Lung (tissue), 17 donors: ENCODE measurements at places on chromosomes 7 and 10. TPM values are rescaled to one million over a fixed set of nuclear protein-coding genes. Genes with fewer than 3 reads are reported as not detected.

- no peak overlapping the region for H3K27ac ChIP-seq
- no peaks in the 10 kb centered on the region for H3K36me3 ChIP-seq
- H3K4me1 ChIP-seq = peaks cover 34% of the 10 kb centered on the region
Measured at GRCh38 chr10:91536111-91536510, 96.8 kb downstream of the PPP1R3C start.

DNA sequence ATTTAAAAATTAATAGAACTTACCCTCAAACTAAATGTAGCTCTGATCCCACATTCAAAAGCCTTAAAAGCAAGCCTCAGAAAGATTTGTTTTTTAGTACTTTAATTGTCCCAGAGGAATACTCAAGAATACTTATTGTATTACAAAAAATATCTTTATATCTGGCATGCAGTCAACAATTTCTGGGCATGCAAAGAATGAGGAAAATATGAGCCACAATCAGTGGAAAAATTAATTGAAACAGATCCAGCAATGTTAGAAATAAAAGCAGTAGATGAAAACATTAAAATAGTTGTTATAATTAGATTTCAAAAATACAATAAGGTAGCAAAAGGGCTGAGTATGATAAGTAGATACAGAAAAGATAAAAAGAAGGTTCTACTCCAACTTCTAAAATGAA is 154.7 kb downstream of the PON1 start:
- H3K27ac ChIP-seq = no peak overlapping the region
- H3K36me3 ChIP-seq = no peaks in the 10 kb centered on the region
- no peak overlapping the region for H3K4me3 ChIP-seq
- peak; percentile 15 for DNase-seq
- no peaks in the 10 kb centered on the region for H3K27me3 ChIP-seq

GRCh38 chr10:44994752-44995530 is 5.8 kb upstream of the ZNF22 start:
- H3K36me3 ChIP-seq = peaks cover 2% of the 10 kb centered on the region
- H3K4me1 ChIP-seq = peaks cover 18% of the 10 kb centered on the region
- DNase-seq = no peak
- H3K4me3 ChIP-seq = no peak overlapping the region
- H3K27me3 ChIP-seq = no peaks in the 10 kb centered on the region

DNA sequence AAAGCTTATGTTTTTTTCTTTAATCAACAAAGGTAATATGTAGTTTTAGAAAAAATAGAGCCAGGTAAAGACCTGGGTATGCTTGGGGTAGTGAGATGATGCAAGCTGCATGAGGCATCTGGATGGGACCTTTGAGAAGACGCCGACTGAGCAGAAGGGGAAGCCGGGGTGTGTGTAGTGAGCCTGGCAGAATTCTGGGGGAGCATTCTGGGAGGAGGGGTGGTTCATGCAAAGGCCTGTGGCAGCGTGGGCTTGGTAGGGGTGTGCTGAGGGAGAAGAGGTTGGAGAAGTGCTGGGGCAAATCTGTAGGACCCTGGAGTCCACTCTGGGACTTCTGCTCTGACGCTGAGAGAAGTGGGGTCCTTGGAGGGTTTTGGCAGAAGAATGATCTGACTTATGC is 33.9 kb upstream of the SHH start:
- H3K4me3 ChIP-seq = no peak overlapping the region
- no peaks in the 10 kb centered on the region for H3K4me1 ChIP-seq
- DNase-seq = no peak

DNA sequence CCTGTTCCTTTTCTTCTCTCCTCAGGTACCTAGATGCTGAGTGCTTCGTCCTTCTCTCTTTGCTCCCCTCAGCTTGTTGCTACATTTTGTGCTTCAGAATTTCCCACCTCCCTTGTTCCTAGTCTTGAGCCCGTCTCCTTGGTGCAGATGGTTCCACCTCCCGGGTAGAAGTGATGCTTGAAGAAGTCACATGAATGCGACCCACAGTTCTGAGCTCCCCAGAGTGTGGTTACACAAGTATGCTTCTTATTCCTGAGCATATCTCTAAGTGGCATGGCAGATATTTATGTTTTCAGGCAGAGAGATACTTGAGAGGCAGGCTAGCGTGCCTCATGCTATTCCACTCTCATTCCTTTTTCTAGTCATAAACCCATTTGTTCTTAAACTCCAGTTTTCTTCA is 34.0 kb downstream of the INPP5F start:
- peak overlapping the region; percentile 37 for H3K27ac ChIP-seq
- no peaks in the 10 kb centered on the region for H3K4me1 ChIP-seq
- no peak overlapping the region for H3K4me3 ChIP-seq
- peak; percentile 49 for DNase-seq
- no peaks in the 10 kb centered on the region for H3K36me3 ChIP-seq
- no peaks in the 10 kb centered on the region for H3K27me3 ChIP-seq

DNA sequence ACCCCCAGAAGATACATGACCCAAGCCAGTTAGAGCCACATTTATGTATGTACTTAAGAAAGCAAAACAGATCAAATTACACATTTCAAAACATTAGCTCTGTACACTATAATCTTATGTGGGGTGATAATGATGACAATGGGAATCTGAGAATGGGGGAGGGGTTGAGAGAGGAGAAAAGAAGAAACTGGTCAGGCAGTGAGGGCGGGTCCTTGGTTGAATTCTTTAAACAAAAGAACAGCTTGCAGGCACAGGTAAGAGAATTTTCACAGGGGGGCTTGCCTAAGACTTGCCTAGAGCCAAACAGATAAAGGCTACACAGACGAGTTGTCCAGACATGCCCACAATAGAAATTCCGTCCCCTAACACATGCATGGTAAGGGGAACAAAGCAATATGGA is 76.8 kb upstream of the PTER start:
- peaks cover 2% of the 10 kb centered on the region for H3K27me3 ChIP-seq
- no peaks in the 10 kb centered on the region for H3K36me3 ChIP-seq
- no peaks in the 10 kb centered on the region for H3K4me1 ChIP-seq
- DNase-seq = no peak

DNA sequence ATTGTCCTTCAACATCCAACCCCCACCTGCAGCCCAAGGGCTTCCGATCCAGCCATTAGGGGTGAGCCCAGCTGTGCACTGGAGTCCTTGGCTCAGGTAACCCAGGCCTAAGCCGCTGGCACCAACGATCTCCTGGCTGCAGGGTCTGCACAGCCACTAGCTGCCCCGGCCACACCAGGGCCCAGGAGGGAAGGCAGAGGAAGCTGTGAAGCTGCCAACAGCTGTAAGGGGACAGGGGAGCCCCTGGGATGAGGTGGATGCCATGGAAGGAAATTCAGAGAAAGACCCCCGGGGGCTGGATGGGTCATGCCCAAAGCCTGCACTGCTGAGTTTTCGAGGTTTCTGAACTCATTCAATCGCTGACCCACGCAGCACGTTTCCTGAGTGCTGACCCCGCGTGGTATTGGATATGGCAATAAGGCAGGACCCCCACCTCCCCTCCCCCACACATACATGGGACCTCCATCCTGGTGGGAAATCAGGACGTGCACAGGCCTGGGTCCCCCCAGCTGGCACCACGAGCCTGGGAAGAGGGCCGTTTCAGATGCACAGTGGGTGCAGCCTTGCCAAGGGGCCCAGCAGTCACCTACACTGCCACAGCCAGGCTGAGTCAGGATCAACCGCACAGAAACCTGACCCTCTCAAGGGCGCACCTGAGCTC is 170.3 kb downstream of the DIP2C start:
- DNase-seq = no peak
- no peak overlapping the region for H3K4me3 ChIP-seq
- no peaks in the 10 kb centered on the region for H3K27me3 ChIP-seq

DNA sequence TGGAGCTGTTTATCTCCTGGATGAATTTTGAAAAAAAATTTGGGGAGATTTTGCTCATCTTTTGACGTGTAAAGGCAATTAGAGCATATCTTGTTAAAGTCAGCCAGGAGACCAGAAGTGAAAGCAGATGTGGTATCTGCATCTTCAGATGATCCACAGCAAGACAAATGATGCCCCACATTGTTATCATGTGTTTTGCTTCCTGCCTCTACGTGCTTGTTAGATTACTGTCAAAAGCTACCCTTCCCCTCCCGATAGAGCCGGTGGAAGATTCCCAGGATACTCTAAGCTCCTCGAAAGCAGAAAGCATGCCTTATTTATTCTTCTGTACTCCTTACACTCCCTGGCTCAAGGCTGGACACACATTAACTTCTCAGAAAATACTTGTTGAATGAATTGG is 12.9 kb downstream of the COL17A1 start:
- no peak overlapping the region for H3K4me3 ChIP-seq
- H3K4me1 ChIP-seq = no peaks in the 10 kb centered on the region
- no peaks in the 10 kb centered on the region for H3K27me3 ChIP-seq

- no peak for DNase-seq
- no peaks in the 10 kb centered on the region for H3K27me3 ChIP-seq
- H3K27ac ChIP-seq = no peak overlapping the region
- H3K4me1 ChIP-seq = no peaks in the 10 kb centered on the region
- H3K36me3 ChIP-seq = no peaks in the 10 kb centered on the region
Measured at GRCh38 chr7:641269-641671, 85.2 kb upstream of the DNAAF5 start.

- H3K4me1 ChIP-seq = peaks cover 3% of the 10 kb centered on the region
- no peak overlapping the region for H3K27ac ChIP-seq
- no peak for DNase-seq
- H3K4me3 ChIP-seq = no peak overlapping the region
Measured at GRCh38 chr7:28575241-28575643, 162.9 kb downstream of the CREB5 start.

GRCh38 chr7:36937754-36938563 is 213.7 kb upstream of the AOAH start:
- H3K4me3 ChIP-seq = no peak overlapping the region
- H3K36me3 ChIP-seq = no peaks in the 10 kb centered on the region
- no peaks in the 10 kb centered on the region for H3K4me1 ChIP-seq

DNA sequence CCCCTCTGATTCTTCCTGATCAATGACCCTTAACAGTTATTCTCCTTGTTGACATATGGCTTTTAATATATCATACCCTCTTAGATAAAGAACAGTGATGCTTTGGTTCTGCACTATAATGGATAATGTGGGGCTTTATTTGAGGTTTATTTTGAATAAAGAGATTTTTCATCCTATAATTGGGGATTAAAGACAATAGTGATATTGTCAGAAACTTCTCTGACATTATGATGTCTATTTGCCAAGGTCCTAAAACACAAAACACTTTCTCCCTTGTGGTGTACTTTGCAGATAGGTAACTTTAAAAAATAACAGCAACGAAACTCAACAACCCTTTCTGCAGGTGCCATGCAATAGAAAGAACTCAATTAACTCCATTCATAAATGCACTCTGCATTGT is 243.6 kb upstream of the RHOBTB1 start:
- DNase-seq = no peak
- H3K27ac ChIP-seq = no peak overlapping the region
- H3K4me3 ChIP-seq = no peak overlapping the region
- no peaks in the 10 kb centered on the region for H3K27me3 ChIP-seq

DNA sequence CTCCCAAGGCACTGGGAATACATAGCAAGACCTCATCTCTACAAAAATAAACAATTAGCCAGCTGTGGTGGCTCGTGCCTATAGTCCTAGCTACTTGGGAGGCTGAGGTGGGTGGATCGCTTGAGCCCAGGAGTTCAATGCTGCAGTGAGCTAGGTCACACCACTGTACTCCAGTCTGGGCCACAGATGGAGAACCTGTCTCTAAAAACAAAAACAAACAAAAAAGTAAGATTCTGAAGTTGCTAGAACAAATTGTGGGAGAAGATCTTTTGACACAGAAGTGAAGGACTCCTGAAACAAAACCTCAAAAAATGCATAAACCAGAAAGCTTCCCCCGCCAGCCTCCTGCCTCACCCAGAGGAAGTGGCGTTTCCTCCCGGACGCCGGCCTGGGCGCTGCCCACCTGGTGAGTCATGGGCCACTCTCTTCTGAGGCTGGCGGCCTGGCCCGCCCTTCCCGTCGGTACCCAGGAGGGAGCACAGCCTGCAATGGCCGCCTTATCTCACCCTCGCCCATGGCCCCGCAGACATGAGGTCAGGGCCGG is 25.4 kb upstream of the ELN start:
- no peak for DNase-seq
- H3K36me3 ChIP-seq = no peaks in the 10 kb centered on the region
- H3K27ac ChIP-seq = no peak overlapping the region

GRCh38 chr7:139830782-139831501 is 1.9 kb downstream of the TBXAS1 start:
- no peak for DNase-seq
- H3K4me1 ChIP-seq = peaks cover 31% of the 10 kb centered on the region
- H3K4me3 ChIP-seq = no peak overlapping the region
- no peaks in the 10 kb centered on the region for H3K36me3 ChIP-seq
- H3K27ac ChIP-seq = no peak overlapping the region

DNA sequence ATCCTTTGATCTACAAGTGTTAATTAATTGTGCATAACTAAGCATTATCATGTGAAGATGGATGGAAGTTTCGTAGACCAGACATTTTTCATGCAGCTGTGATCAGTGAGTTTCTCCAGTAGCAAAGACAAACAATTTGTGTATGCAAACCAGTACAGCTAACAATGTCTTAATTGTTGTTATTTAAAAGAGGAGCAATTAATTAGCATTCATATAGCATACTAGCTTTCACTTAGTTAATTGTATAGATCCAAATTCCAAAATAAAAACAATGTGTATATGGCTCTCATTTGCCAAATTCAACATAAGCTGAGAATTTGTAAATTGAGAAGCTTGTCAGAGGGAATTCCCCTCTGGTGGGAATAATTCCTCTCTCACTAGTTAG is 22.6 kb upstream of the PRKCQ start:
- no peak overlapping the region for H3K27ac ChIP-seq
- no peak for DNase-seq
- H3K4me1 ChIP-seq = no peaks in the 10 kb centered on the region
- H3K27me3 ChIP-seq = no peaks in the 10 kb centered on the region
- H3K4me3 ChIP-seq = no peak overlapping the region

DNA sequence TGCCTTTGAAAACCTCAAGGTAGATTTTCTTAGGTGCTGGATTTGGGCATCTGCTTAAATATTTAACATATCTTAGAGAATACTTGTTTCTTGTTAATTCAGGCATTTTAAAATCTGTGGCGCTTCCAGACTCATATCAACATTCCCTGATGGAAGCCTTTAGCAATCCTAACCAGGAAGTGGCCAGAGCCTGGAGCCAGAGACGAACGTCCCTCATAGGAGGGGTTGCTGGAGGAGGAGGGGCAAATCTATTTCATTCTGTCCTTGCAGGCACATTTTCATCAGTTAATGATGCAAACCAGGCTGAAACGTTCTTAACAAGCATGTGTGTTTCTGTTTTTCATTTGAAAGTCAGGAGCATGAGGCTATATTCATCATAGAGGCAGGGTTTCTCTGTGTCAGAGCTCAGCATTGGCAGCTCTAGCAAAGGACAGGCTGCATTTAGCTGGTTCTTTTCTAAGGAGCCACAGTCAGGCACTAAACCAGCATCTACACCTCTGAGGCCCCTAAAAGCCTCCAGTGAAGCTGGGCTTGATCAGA is 17.8 kb upstream of the IFIT2 start:
- H3K27me3 ChIP-seq = no peaks in the 10 kb centered on the region
- H3K4me1 ChIP-seq = no peaks in the 10 kb centered on the region
- no peak overlapping the region for H3K27ac ChIP-seq
- H3K36me3 ChIP-seq = no peaks in the 10 kb centered on the region

GRCh38 chr10:30939643-30940251 is 91.9 kb downstream of the ZNF438 start:
- H3K27ac ChIP-seq = no peak overlapping the region
- H3K4me3 ChIP-seq = no peak overlapping the region
- DNase-seq = no peak
- no peaks in the 10 kb centered on the region for H3K27me3 ChIP-seq

Gene GRID2IP
- 0.23 TPM for polyA plus RNA-seq

Gene CLEC2L
- polyA plus RNA-seq = 0.03 TPM

Gene FKBP9
- 31.0 TPM for polyA plus RNA-seq

Gene XRCC2
- polyA plus RNA-seq = 0.98 TPM

Gene SLC29A4
- 1.1 TPM for polyA plus RNA-seq

Gene RBM17
- 65.5 TPM for polyA plus RNA-seq

Gene CALD1
- 56.4 TPM for polyA plus RNA-seq
